ENCODE measurements at places on chromosomes 3 and 15. TPM values are rescaled to one million over a fixed set of nuclear protein-coding genes. Genes with fewer than 3 reads are reported as not detected.

GRCh38 chr3:111278959-111279358, 207.3 kb downstream of the NECTIN3 start:
- no peak for DNase-seq

DNA sequence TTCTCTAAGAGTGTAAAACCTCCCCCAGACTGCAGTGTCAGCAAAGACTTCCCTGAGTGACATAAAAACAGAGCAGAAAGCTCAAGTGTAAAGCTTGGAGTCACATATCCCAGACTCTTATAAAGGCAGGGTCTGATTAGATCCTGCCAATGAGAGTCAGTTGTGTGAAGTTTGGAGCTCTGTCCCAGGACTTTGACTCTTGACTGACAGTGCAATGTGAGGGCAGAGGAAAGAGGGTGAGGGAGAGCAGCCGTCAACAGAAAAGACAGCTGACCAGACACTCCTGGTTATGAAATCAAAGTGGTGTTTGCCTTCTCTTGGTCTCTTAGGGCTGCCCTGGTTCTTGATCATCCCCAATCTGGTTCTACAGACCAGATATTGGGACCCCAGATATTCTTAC, 393.2 kb downstream of the ERC2 start:
- no peak for DNase-seq

GRCh38 chr3:24828551-24828950, 333.9 kb upstream of the THRB start:
- DNase-seq, result peak; percentile 63

DNA sequence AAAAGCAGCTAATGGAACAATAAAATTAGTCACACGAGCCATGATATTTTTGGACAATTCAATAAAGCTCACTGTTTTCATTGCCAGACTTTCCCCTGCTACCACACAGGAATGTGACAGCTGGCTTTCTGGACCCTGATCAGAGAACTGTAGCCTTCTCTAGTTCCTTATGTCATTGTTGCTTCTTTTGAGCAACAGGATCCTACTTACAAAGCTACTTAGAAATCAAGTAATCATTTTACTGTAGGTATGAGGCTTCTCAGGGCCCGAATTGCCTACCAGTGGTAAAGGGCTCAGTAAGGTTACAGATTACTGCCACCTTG, 94.3 kb upstream of the AADACL2 start:
- peak; percentile 77 for DNase-seq

DNA sequence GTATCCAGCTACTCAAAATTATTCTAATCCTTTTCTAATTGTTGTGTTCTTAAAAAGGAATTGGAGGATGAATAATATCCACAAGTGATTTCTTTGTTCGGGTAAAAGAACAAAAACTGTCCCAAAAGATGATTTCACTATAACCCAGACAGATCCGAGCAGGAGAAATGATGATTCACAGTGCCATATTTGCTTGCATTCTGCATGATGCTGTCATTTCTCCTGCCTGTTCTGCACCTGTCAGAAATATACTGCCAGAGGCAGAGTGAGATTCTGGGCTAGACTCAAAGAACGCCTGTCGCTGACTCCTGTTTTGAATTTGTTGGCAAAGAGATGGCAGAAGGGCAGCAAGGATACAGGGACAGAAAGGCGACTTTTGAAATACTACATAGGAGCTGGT, 34.7 kb upstream of the SLC24A5 start:
- DNase-seq, result peak; percentile 69

DNA sequence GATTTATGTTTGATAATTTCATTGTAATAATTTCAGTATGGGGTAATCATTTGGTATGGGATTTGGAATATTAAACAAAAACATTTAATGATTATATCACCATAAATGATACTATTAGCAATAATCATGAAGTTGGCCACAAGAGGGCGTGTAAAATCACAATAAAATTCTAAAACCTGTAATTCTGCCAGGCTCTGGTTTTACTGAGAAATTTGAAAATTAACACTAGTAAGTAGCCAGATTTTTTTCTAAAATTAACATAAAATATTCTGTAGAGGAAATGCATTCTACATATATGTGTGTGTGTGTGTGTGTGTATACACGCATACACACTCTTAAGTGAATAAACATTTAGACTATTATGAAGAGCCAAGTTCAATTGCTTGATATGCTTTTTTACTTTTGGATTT, 40.5 kb downstream of the FEZF2 start:
- DNase-seq, result peak; percentile 26

DNA sequence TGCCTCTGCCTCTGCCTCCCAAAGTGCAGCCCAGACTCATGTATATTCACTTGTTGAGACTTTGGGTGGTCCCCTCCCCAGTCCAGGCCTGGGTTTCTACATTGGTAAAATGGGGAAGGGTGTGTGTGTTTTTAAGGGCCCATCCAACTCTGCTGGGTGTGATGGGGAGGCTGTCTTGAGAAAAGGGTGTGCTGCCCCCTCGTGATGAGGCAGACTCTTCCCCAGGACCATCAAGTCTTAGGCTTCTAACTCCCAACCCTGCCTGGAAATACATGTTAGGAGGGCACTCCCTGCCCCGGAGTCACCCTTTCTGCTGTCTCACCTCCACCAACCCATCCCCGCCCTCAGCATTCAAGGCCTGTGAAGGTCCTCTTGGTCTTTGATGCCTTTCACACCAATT, 4.4 kb upstream of the PTPN23 start:
- no peak for DNase-seq

DNA sequence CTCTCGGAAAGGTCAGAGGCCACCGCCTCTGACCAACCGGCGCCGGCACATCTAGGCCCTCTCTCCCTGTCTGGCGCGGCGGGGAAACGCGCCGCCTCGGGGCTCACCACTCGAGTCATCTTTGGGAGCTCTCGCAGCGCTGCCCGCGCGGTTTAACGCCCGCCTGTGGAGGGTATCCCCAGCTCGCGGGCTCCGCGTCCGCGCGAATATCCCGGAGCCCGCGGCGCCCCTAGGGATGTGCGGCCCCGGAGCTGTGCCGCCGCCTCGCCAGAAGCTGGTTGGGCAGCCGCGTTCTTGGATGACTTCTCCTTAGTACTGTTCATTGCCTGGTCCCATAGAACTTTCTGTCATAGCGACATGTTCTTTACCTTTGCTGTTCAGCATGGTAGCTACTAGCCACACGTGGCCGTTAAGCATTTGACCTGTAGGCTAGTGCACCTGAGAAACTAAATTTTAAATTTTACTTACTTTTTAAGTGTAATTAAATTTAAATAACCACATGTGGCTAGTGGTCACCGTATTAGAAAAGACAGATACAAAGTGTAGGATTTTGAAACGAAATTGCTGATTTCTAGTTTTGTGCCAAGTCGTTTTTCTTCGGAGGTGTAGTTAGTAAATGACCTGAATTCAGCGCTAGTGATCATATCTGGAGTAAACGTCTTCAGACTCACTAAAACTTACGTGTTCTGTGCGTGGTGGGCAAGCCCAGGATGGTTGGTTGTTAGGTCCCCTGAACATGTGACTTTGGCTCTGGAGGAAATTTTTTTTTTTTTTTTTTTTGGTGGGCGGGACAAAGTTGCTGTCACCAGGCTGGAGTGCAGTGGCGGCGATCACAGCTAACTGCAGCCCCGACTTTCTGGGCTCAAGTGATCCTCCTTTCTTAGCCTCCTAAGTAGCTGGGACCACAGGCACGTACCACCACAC, 835 bp downstream of the ARIH2 start:
- DNase-seq, result peak; percentile 65

GRCh38 chr3:145754605-145755289, 406.2 kb downstream of the PLOD2 start:
- DNase-seq, result peak; percentile 4

DNA sequence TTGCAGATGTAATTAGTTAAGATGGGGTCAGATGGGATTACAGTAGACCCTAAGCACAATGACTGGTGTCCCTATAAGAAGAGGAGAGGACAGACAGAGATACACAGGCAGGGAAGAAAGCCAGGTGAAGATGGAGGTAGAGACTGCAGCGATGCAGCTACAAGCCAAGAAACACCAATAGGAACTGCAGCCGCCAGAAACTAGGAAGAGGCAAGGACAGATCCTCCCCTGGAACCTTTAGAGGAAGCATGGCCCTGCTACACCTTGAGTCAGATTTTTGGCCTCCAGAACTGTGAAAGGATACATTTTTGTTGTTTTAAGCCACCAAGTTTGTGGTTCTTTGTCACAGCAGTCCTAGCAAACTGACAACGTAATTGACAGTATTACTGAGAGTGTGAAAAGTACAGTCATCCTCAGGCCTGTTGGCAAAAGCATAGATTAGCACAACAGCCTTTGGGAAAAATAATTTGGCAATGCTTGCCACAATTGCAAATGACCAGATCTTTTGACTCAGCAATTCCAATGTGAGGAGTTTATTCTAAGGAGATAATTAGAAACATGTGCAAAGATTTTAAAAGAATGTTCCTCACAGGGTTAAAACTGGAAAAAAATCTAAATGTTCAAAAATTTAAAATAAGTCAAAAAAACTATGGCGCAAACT, 82.6 kb upstream of the TJP1 start:
- no peak for DNase-seq

DNA sequence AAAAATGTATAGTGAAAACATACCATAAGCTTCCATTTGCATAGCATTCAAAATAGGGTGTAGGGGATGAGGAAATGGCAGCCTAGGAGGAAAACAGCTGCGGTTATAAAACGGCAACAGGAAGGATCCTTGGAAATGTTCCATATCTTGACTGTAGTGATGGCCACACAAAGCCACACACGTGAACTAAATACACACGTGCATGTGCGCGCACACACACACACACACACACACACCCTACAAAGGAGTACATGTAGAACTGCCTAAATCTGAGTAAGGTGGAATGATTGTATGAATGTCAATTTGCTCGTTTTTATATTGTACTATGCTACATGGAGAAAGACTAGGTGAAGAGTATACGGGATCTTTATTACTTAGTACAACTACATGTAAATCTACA, 3.9 kb upstream of the IREB2 start:
- DNase-seq, result no peak

DNA sequence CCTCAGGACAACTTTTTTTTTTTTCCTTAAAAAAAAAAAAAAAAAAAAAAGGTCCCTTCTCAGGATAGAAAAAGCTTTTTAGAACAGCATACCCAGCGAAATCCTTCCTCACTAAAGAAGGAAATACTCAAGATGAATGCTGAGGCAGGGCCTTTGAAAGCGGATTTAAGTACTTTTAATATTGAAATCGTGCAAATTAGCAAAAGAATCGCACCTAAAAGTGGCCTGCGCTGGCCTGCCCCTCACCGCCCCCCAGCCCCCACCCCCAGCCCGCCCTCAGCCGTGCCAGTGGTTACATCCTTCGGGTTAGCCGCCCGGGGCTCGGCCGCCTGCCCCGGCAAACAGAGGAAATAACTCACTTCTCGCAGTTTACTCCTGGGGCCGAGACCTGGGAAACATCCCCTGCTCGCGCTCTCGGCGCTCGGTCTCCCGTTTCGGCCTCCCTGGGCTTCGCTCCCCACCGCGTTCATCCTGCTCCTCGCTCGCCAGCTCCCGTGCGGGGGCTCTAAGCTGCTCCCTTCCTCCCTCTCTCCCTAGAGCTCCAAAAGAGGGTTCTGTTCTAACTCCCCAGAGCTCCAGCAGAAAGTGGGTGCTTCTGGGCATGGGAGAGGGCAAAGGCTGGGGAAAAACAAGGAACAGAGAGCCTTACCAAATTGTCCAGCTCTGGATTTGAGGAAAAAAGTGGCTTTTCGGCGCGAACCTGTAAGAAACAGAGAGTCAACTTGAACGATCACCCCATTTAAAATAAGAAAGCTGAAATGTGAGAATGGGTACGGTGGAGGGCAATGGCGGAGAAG, 5.2 kb downstream of the MEIS2 start:
- no peak for DNase-seq

The FHIT gene
- total RNA-seq, result 5.1 TPM

The USP19 gene
- total RNA-seq, result 26.8 TPM

The ARHGEF3 gene
- 22.2 TPM for total RNA-seq

The KBTBD13 gene
- 1.6 TPM for total RNA-seq

The TLR9 gene
- total RNA-seq, result 0.09 TPM

The GXYLT2 gene
- 39.1 TPM for total RNA-seq

The PLAAT1 gene
- total RNA-seq, result 24.3 TPM

All from muscle of leg (tissue), 16 donors.